Activated T-cell treated with anti-CD3 and anti-CD28 coated beads, Interleukin-2, amount 50 U/mL, for 24 hours (primary cell): ENCODE measurements at places on chromosomes 13 and 19.

DNA sequence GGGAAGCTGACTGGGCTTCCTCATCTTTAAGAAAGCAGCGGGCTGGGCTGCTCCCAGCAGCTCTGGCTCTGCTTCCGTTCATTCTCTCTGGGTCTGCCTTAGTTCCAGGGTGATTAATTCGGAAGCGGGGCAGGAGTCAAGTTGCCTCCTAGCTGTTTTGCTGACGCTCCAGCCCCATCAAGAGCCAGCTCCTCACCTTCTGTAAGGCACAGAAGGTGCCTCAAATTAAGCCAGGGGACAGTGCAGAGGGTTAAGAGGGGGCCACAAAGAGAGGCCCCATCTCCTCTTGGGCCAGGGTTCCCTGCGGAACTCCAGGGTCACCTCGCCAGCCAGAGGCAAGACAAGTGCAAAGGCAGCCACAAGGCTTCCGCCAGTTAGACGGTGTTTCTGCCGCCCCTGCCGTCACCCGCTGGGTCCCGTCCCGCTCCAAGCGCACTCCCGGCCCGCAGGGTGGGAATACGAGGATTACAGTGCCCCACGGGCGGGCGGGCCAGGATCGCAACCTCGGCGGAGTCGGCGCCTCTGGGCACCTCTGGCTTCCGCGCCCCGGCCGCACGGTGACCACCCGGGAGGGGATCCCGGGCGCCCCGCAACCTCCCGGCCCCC, 508 bp downstream of the SLC15A1 start:
- DNase-seq: no peak

DNA sequence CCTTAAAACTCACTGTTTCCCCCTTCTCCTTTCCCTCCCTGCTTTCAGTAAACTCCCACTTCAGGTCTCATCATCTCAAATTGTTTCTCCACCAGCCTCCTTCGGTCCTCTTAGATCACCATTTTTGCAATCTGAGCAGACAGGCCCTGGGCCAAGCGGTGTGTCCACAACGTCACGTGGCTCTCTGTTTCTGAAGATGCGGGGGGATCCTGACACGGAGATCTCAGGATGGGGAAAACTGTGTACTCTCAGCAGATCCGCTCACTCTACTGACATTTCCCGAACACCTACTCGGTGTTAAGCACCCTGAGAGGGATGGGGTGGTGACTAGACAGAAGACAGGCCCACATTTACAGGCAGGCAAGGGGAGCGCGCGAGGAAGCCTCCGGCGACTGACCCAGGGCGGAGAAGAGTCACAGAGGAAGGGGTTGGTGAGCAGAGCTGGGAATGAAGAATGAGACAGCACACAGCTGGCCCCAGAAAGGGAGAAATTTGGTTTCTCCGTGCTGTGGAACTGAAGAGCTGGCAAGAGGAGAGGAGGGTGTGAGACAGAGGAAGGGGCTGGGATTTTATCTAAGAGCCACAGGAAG, 38.8 kb downstream of the SERP2 start:
- DNase-seq: no peak

DNA sequence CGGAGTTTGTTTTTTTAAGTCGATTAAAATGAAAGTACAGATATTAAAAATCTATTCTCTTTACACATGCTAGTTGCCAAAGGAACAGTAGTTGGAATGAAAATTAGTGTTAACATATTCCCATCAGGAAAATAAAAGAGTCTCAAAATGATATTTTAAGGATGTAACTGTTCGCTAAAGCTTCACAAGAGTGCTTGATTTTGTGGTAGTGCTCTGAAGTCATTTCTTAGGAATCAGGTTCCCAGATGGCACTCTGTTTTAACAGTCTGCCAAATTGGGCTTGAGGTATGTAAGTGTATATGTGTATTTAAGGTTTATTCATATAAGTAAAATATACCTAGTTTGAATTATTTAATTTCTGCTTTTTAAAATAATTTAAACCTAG, 128.8 kb downstream of the LMO7 start:
- no peak for DNase-seq

DNA sequence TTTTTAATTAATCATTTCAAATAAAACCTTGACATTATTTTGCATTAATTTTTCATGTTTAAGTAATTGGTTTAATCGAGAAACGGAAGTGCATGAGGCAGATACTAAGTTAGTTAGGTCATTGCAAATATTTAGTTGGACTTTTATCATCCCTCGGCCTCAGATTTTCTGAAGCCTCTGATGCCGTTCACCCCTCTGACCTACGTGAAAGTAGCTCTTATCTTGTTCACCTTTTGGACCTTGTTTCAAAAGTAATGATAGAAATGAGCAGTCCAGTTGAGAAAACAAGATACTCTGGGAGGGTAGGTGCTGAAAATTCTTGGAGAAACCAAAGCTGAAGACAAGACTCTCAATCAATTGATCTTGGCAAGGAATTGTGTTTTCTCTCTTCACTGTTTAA, 23.0 kb downstream of the LAIR2 start:
- DNase-seq: no peak

- DNase-seq: no peak
Observed at GRCh38 chr19:13226983-13227382, 76.8 kb downstream of the IER2 start.
